ENCODE measurements at places on chromosomes 16 and 17.

GRCh38 chr16:57208926-57209325 lies 22.8 kb downstream of the RSPRY1 start:
- DNase-seq = no peak

DNA sequence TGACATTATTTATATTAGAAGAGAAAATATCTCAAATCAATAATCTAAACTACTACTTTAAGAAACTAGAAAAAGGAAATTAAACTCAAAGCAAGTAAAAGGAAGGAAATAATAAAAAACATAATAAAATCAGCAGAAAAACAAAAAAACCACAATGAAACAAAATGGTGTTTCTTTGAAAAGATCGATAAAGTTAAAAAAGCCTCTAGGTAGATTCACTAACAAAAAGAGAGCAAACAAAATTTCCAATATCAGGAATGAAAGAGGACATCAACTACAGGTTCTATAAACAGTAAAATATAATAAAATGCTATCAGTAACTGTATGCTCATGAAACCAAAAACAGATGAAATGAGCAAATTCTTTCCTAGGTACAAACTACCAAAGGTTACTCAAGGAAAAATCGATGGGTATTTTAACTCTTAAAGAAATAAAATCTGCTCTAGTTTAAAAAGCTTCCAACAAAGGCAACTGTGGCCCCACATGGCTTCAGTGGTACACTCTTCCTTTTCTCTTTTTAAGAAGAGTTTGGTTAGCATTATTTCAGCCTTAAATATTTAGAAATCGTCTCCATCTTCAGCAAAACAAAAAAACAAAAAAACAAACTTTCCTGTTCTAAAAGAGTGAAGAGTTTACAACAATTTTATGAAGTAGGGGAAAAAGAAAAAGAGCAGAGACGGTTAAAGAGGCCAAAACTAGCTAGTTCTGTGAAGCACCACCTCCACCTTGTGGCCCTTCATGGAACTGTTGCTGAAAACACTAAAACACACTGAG lies 102.2 kb downstream of the TRIM37 start:
- peak; percentile 55 for DNase-seq

DNA sequence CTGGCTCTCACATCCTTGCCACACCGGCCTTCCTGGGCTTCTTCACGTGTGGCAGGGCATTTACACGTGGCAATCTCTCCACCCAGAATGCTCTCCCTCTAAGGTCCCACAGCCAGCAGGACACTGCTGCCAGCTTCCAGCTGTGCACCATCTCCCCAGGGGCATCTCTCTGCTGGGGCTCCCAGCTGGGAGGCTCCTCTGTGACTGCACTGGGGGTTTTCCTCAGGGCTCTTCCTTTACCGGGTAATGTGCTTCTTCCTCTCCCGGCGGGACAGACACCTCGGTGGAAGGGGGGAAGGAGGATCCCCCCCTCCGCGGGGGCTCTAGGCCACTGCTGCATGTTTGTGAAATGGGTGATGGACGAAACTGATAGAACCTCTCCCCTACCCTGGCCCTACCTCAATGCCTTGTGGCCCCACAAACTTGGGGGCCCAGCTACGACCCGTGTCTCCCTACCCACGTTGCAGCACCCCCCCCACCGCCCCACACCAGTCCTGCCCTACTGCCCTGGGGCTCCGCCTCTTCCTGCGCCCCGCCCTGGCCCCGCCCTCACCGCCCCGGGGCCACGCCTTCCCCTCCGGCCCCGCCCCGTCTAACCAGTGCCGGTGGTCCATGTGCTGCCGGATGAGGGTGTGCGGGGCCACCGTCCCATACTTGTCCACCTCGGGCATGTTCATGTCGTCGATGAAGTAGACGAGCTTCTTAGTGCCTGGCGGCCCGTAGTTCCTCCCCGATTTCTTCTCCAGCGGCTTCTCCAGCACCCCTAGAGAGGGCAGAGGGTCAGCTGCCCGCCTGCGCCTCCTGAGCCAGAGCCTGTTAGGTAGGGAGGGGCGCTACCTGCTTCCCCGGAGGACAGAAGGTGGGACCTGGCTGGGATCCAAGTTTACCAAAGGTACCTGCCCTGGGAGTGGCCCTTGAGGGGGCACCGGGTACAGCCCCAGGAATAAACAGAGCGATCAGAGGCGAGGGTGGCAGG lies 92.6 kb downstream of the DNAH17 start:
- DNase-seq = peak; percentile 64

GRCh38 chr17:15377200-15377599 lies 35.8 kb upstream of the TEKT3 start:
- DNase-seq = no peak

- DNase-seq = no peak
Measured at GRCh38 chr16:67538666-67539101, 10.1 kb downstream of the RIPOR1 start.

GRCh38 chr16:84314814-84315213 lies 20.1 kb downstream of the WFDC1 start:
- no peak for DNase-seq

DNA sequence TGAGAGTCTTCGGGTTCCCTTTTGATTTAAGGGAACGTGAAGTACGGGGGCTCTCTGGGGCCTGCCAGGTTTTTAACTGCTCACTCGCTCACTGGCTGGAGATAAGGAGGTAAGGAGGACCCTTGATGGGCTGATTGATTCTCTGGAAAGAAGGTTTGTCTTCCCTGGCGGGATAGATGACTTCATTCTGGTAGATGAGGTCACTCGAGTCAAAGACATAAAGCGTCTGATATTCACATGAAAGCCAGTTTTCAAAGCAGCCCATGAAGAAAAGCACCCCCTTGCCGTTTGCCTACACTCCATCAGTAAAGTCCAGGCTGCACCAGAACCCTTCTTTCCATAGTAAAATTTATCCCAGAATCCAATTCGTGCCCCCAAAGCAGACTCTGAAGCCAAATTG lies 233.7 kb upstream of the IRX5 start:
- DNase-seq = no peak

GRCh38 chr17:1898872-1899271 lies 69.1 kb downstream of the RPA1 start:
- no peak for DNase-seq

- DNase-seq = no peak
Measured at GRCh38 chr16:4891097-4891885, 44.0 kb downstream of the UBN1 start.

All from stimulated activated CD4-positive, alpha-beta T cell treated with anti-CD3 and anti-CD28 coated beads, Interleukin-4, amount 100 ng/mL, for 4 hours (primary cell).